Esophagus squamous epithelium (tissue), 5 donors: ENCODE measurements at places on chromosomes 6 and 20. TPM values are rescaled to one million over a fixed set of nuclear protein-coding genes. Genes with fewer than 3 reads are reported as not detected.

Gene TFAP2A
- total RNA-seq = 39.1 TPM

Gene SLCO4A1
- total RNA-seq = 17.1 TPM

Gene ZBTB46
- total RNA-seq = 2.4 TPM

Gene WFDC10B
- total RNA-seq = not detected

Gene SLPI
- 1,064 TPM for total RNA-seq

Gene PAQR8
- 22.5 TPM for total RNA-seq

Gene LGSN
- total RNA-seq = not detected

Gene FABP7
- not detected for total RNA-seq

Gene FAM83C
- total RNA-seq = 37.9 TPM

Gene ASIP
- not detected for total RNA-seq

Gene AKIRIN2
- total RNA-seq = 28.7 TPM

Gene TGM3
- 626 TPM for total RNA-seq

Gene VIP
- total RNA-seq = 0.38 TPM

Gene OR14J1
- not detected for total RNA-seq

Gene SPDEF
- total RNA-seq = not detected

Gene OR2H1
- not detected for total RNA-seq

Gene CPNE5
- total RNA-seq = 1.4 TPM

Gene KCNK16
- not detected for total RNA-seq

Gene COL9A1
- total RNA-seq = not detected

Gene LTA
- not detected for total RNA-seq

Gene TASP1
- 8.3 TPM for total RNA-seq

Gene ENPP3
- total RNA-seq = 0.22 TPM

Gene PPP1R3G
- total RNA-seq = 1.1 TPM

Gene KHDC1L
- not detected for total RNA-seq

Gene MAFB
- total RNA-seq = 61.7 TPM

Gene PCK1
- total RNA-seq = 0.62 TPM

Gene PIGU
- 19.0 TPM for total RNA-seq

Gene RBPJL
- total RNA-seq = not detected

Gene SRSF12
- 0.44 TPM for total RNA-seq

Gene SS18L1
- total RNA-seq = 7.8 TPM

Gene SLC13A3
- total RNA-seq = 0.88 TPM

Gene POU5F1
- 5.5 TPM for total RNA-seq

Gene PKIB
- total RNA-seq = 6.7 TPM

Gene CFAP206
- total RNA-seq = not detected

Gene PROKR2
- not detected for total RNA-seq

Gene CLPSL1
- total RNA-seq = not detected
